ENCODE measurements at places on chromosomes 5 and 9. TPM values are rescaled to one million over a fixed set of nuclear protein-coding genes. Genes with fewer than 3 reads are reported as not detected.

- H3K4me3 ChIP-seq = no peak overlapping the region
- no peaks in the 10 kb centered on the region for H3K36me3 ChIP-seq
- no peaks in the 10 kb centered on the region for H3K4me1 ChIP-seq
- H3K27ac ChIP-seq = no peak overlapping the region
- DNase-seq = no peak
- H3K27me3 ChIP-seq = no peaks in the 10 kb centered on the region
These were observed 122.1 kb upstream of the DMAC1 start for GRCh38 chr9:7921545-7922197.

OBP2B gene
- total RNA-seq = not detected

DNA sequence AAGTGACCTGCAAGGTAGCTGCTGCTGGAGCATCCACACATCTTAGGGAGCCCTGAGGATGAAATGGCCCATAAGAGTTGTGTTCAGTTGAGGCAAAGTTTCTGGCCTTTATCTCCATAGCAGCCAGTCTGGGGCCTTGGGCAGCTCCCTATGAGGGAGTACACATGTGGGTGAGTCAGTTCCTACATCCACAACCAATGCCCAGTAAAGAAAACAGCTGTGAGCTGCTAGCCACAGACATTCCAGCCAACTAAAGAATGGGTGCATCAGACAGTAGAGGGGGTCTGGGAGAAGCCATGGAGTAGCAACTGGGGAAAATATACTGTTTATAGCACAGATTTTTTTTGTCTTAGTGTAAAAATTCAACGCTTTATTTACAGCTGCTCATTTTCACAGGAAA, 720.7 kb downstream of the TLE1 start:
- no peaks in the 10 kb centered on the region for H3K27me3 ChIP-seq
- H3K4me1 ChIP-seq = no peaks in the 10 kb centered on the region
- no peaks in the 10 kb centered on the region for H3K36me3 ChIP-seq
- no peak for DNase-seq
- H3K27ac ChIP-seq = no peak overlapping the region
- H3K4me3 ChIP-seq = no peak overlapping the region

OLFM1 gene
- total RNA-seq = not detected

GRCh38 chr5:168676501-168676900, 97.3 kb upstream of the PANK3 start:
- no peak overlapping the region for H3K27ac ChIP-seq
- no peak for DNase-seq
- H3K27me3 ChIP-seq = no peaks in the 10 kb centered on the region
- peaks cover 4% of the 10 kb centered on the region for H3K4me1 ChIP-seq

- peaks cover 67% of the 10 kb centered on the region for H3K4me1 ChIP-seq
- H3K36me3 ChIP-seq = peaks cover 20% of the 10 kb centered on the region
- DNase-seq = peak; percentile 82
- H3K27me3 ChIP-seq = peaks cover 29% of the 10 kb centered on the region
These were observed 2.9 kb downstream of the NR4A3 start for GRCh38 chr9:99824378-99825171.

GRCh38 chr5:38607396-38607795, 51.0 kb upstream of the LIFR start:
- no peak for DNase-seq
- H3K36me3 ChIP-seq = no peaks in the 10 kb centered on the region
- no peaks in the 10 kb centered on the region for H3K4me1 ChIP-seq
- no peak overlapping the region for H3K27ac ChIP-seq
- no peak overlapping the region for H3K4me3 ChIP-seq

DNA sequence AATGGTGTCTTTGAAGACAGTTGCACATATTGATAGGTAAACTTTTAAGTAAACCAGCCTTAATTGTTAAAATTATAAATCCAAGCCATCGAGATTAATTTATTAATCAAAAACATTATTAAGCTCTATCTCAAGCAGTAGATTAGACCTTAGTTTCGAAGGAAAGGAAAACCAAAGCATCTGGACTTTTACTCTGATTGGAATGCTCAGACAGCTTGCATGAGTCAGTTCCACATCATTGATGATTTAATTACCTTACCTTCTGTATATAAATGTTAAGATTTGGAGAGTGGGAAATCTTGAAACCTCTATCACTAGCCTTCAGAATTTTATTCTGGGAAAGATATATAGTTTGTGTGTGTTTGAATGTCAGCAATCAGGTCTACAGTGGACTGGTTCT, 23.9 kb downstream of the DCP2 start:
- no peak overlapping the region for H3K27ac ChIP-seq
- no peak for DNase-seq
- H3K4me1 ChIP-seq = peaks cover 19% of the 10 kb centered on the region
- H3K27me3 ChIP-seq = no peaks in the 10 kb centered on the region
- H3K36me3 ChIP-seq = peaks cover 44% of the 10 kb centered on the region

DNA sequence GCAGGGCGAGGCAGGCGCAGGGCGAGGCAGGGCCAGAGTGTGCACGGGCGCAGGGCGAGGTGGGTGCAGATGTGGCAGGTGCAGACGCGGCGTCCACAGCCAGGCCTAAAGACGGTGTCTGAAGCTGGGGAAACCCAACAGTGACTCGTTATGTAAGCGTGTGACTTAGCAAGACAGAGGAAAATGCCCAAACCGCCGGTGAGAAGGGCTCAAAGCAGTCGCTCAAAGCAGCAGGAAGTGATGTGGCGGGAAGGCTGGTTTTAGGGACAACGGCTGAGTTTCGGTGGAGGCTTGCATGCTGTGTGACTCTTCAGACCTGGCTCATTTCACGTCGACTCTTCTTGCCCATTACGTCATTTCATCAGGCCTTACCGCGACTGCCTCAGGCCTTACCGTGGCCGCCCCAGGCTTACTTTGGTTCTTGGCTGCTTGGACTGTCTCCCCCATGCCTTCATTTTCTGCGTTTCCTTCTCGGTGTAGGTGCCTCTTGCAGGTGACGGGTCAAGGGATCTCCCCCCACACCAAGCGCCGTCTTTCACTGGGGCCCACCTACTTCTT, 50.5 kb upstream of the EXOC3 start:
- peak overlapping the region; percentile 71 for H3K4me3 ChIP-seq
- peaks cover 6% of the 10 kb centered on the region for H3K36me3 ChIP-seq
- DNase-seq = peak; percentile 94
- peaks cover 25% of the 10 kb centered on the region for H3K4me1 ChIP-seq
- H3K27me3 ChIP-seq = no peaks in the 10 kb centered on the region

DNA sequence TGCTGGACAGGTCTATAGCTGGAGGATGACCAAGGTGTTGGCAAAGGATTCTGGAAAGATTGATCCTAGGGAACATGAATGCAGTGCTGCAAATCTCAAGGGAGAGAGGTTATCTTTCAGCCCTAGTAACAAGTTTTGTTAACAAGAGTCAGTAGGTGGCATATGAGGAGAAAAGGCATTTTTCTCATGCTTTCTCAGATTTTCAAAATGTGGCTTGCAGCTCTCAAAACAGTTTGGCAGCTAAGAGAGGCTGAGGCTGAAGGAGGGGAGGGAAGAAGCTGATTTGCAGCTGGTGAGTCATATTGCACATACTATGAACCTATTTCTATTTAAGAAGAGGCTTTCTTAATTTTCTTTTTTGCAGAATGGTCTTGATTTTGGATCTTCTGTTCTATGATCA, 64.3 kb upstream of the PCA3 start:
- no peak for DNase-seq
- H3K4me1 ChIP-seq = peaks cover 3% of the 10 kb centered on the region

All from activated CD4-positive, alpha-beta memory T cell treated with anti-CD3 and anti-CD28 coated beads for 36 hours (primary cell).